ENCODE measurements at places on chromosomes 16 and 17.

DNA sequence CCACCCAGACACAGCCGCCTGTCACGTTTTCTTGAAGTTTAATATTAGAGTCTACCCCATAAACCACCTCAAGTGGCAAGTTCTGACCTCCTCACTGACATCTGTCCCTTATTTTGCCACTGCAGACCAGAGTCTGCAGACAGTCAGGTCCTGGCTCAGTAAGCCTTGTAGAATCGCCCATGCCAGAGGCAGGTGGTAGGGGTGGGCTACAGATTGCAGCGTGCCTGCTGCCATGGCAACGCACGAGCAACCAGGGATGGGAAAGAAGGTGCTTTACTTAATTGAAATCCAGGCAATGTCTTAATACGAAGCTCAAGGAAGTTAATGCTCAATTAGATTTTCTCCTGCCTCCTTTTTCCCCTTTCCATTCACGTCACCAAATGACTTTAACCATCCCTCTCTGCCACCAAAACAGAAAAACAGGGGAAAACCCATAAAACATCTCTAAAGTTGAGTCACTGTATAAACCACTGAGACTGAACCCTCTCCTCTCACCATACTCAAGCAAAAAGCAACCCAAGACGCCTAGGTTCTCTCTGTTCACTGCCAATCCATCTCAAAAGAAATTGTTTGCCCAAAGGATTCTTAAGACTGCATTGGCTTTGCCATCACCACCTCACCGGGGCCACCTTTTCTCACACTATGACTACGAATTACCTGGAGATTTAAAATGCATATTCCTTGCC, 228.8 kb downstream of the SLC39A11 start:
- DNase-seq, result no peak

DNA sequence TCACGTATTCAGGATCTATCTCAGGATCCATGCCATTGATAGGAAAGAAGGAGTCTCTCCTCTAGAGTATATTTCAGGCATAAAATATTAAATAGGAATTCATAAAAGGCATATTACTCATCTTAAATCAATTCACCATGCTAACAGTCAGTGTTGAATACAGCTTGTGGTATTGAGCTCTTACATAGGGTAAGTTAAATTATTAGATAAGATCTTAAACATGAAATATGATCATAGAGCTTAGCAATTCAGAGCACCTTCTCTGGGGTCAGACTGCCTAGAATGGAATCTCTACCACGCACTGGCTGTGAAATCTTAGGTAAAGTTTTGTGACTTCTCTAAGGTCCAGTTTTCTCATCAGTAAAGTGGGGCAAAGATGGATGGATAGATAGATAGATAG, 20.7 kb downstream of the MARCHF10 start:
- no peak for DNase-seq

DNA sequence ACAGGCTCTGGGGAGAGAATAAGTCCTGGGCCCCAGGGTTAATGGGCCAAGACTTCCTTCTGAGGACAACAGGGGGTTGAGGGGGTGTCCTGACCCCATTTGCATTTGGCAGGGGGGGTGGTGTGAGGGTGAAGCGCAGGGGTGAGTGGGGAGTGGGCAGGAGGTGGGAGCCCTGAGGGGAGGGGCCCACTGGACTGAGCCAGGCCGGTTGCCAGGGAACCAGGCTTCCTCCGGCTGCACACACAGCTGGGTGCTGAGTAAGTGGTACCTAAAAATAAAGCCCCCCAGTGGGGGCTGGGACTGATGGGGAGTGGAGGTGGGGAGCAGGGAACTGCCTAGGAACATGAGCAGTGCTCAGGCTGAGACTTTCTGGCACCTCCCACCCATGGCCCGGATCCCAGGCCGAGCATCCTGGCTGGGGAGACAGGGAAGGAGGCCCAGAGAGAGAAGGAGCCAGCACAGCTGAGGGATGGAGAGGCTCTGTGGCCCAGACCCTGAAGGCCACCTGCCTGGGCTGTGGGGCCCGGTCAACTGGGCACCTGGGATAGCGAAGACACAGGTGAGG, 7.5 kb upstream of the RASD1 start:
- DNase-seq, result no peak

DNA sequence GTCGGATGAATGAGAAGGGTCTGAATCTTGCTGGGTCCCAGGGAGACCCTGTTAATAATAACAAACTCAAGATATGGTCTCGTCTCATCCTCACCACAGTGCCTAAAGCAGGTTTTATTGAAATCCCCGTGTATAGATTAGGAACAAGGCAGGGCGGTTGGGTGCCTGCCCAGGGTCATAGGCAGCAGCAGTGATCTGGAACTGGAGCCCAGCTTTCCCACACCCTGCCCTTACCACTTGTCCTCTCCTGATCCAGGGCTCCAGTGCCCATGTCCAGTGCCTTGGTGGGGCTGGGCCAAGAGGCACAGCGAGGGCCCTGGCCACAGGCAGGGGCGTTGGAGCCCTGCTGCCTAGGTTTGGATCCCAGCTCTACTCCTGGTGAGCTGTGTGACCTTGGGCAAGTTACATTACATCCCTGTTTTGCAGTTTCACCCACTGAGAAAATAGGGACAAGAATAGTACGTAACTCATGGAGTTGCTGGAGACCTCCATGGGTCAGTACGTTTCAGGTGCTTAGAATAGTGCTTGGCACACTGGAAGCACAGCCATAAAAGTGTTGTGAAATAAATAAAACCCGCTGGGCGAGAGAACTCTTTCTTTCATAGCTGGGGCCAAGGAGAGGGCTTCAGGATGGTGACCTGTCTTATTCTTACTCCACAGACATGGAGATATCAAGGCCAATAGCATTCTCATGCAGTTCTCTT, 13.9 kb downstream of the SOCS3 start:
- no peak for DNase-seq

- no peak for DNase-seq
These were observed 528 bp downstream of the HAGHL start for GRCh38 chr16:727291-727977.

GRCh38 chr17:10879190-10879836, 41.4 kb upstream of the PIRT start:
- no peak for DNase-seq

DNA sequence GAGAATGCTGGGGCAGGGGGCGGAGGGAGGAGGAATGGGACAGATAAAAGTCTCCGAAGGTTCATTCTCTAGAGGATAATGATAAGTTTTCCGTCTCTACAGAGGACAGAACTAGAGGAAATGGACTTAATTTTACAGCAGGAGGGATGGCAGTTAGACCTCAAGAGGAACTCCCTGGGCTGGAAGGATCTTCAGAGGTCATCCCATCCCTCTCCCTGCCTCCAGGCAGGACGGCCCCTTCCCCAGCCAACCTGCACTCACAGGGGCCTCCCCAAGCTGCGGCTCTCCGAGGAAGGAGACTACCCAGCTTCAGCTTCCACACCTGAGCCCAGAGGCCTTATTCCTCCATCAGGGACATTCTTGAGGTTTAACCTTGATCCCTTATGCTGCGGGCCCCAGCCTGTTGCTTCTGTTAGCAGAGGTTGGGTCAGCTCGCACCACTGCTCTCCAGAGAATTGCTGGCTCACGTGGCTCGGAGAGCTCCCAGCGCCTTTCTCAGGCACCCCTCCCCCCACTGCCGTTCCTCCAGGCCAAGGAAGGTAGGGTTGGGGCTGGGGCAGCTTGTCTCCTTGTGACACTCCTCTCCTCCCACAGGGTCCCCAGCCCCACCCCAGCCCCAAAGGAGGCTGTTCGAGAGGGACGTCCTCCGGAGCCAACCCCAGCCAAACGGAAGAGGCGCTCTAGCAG, 8.5 kb downstream of the ELOB start:
- no peak for DNase-seq

Data from activated naive CD4-positive, alpha-beta T cell (primary cell).